SK-N-SH treated with all-trans-retinoic acid at 6 μM for 48 hours (cell line): ENCODE measurements at places on chromosomes 1 and 21.

- no peak for ATAC-seq
These were observed 110.7 kb downstream of the SIPA1L2 start for GRCh38 chr1:232519186-232519585.

- ATAC-seq: no peak
These were observed 71.0 kb downstream of the PDE9A start for GRCh38 chr21:42724226-42724920.

DNA sequence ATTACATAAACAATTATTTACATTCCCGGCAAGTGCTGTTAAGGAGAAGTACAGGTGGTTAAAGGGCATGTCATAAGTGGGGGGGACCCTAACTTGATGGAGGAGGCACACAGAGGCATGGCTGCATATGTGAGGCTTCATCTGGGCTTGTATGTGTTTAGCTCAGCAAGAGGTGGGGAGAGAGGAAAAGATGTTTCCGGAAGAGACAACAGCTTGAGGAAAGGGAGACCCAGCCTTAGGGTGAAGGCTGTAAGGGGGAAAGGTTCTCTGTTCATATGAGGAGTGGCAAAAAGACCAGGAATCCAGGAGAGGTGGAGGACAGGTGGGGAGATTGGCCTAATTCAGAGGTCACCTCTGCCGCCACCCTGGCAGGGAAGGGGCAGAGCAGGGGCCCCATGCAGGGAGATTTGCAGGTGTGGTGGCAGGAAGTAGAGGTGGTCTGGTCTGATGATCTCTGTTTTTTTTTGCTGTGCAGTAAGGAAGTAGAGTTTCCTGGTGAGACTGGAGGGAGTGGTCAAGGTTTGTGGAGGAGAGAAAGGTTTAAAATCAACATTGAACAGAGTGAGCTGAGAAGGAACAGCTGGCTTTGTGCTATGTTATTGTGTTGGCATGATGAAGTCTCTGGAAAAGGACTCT, 9.0 kb downstream of the TRAF5 start:
- no peak for ATAC-seq

GRCh38 chr1:4585216-4585615, 69.2 kb upstream of the AJAP1 start:
- ATAC-seq: no peak

DNA sequence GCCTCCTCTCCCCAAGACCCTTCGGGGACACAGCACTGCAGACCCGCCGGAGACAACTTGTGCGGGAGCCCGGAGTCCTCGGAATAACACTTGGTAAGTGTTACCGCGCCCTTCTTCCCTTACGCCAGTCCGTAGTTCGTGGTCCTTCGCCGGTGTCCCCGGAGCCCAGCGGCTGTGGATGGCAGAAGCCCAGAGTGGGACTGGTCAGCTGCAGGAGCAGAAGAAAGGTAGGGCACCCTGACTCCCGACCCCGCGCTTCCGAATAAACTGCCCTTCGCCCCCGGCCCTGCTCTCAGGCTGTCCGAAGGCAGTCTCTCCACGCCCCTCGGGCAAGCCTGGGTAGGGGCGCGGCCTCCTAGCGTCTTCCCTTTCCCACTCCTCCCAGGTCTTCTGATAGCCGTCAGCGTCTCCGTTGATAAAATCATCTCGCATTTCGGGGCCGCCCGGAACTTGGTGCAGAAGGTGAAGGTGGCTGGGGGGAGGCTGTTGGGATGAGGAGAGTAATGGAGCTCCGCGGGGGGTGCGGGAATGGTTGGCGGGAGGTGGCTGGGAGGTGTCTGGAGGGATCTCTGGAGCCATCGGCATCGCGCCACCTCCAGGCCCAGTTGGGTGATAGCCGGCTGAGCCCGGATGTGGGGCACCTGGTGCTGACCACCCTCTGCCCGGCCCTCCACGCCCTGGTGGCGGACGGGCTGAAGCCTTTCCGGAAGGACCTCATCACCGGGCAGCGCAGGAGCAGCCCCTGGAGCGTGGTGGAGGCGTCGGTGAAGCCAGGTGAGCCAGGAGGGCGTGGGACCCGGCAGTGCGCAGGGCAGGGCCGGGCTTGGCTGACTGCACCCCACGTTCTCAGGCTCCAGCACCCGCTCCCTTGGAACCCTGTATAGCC, 4.3 kb downstream of the RUSC1 start:
- peak; percentile 19 for ATAC-seq

DNA sequence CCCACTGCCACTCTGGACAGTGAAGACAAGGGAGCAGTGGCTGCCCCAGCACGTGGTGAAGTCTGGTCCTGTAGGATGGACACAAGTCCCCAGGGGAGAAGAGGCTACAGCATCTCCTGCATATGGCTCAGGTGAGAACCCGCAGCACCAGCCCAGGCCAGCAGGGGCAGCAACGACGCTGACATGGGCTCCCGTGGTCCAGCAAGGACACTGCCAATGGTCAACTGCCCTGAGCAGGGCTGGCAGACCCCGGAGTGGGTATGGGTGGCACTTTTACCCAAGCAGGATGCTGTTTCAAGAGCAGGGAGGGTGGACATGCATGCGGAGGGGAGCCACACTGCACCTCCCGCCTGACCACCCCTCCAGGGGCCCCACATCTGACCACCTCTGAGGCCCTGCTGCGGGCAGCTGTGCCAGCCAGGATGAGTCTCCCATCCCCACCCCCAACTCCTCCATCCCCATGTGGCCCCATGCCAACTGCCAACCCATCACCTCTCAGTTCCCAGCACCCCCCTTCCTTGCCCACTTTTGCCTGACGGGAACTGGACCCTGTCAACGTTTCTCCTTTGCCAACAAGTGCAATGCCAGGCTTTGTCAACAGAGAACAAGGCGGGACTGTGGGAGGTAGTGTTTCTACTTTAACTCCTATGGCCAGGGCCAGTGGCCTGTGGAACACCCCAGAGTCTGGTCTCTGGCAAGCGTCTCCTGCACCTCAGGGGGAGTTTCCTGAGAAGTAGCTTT, 8.6 kb downstream of the MORN1 start:
- peak; percentile 65 for ATAC-seq

DNA sequence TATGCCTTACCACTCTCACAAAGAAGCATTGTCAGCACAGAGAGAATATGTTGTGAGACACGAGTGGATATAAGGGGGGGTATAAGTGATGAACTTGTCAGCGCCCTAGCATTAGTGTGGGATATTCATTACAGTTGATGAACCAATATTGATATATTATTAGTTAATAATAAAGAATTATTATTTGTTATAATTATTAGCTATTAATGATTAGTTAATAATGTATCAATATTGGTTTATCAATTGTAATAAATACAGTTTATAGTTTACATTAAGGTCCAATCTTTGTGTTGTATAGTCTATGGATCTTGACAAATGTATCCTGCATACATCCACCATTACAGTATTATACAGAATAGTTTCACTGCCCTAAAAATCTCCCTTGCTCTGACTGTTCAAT, 120.2 kb upstream of the NCAM2 start:
- no peak for ATAC-seq

DNA sequence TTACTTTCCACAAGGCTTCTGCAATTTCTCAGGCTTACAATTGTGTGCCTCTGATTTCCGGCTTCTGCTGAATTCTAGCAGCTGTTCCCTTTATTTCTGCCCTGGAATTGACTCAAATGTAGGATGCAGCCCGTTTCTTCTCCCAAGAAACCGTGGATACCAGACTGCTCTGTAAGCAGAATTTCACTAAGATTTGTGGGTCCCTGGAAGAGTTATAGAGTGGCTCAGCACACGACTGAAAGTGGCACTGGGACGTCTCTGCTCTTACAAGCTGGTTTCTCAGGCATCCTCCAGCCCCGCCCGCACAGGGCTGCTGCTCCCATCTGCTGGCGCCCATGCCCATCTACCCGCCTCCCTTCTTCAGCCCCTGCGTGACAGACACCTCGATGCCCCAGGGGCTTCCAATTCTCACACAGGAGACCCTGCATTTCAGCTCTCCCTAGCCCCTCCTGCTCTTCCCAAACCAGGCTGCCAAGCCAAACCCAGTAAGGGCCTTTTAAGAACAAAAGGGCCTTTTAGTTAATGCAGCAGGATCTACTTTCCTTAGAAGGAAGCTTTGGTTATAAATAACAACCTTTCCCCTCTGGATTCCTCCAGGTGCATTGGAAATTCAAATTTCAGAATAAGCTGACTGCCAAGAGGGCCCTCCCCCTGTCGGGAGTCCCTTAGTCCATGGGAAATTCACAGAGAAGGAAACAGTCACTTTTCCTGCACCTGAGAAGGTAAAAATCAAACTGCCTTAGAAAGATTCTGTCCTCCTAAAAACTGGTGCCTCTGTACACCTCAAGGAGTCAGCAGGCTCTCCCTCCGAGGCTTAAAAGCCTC, 45.4 kb upstream of the TENT5B start:
- ATAC-seq: peak; percentile 44; the same call in 2 of the 3 replicates

DNA sequence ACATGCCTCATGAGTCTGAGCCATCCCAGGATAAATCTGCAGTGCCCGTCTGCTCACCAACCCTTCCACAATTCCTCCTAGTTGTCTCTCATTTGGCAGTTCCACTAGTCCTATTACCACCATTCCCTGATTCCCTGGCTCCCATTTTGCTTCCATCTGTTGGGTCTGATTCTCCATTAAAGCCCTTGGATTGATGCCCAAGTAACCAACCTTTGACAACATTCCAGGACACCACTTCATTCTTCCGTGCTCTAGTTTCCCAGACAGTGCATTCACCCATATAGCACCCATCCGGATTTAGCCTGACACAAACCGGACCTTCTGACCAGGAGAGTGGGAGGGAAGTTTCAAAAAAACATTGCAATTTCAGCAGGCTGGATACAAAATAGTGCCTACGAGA, 189.4 kb upstream of the PALMD start:
- ATAC-seq: peak; percentile 15

DNA sequence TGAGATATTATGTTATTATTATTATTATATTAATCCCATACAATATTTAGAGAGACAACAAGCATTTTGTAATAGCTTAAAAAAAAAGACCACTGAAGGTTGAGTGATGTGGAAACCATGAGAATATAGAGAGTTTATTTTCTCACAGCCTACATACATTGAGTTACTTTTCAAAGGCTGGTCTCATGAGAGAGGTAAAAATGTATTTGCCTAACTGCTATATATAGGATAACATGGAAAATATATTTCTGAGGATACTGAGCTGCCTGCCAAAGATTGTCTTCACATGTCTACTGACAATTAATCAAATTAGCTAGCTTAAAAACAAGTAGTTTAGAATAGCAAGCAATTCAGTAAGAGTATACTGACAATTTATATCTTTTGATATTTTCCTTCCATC, 192.2 kb upstream of the NRIP1 start:
- ATAC-seq: no peak

- no peak for ATAC-seq
These were observed 59.0 kb upstream of the TINAGL1 start for GRCh38 chr1:31517301-31517700.

GRCh38 chr21:44765231-44766013, 36.2 kb downstream of the UBE2G2 start:
- peak; percentile 33 for ATAC-seq

DNA sequence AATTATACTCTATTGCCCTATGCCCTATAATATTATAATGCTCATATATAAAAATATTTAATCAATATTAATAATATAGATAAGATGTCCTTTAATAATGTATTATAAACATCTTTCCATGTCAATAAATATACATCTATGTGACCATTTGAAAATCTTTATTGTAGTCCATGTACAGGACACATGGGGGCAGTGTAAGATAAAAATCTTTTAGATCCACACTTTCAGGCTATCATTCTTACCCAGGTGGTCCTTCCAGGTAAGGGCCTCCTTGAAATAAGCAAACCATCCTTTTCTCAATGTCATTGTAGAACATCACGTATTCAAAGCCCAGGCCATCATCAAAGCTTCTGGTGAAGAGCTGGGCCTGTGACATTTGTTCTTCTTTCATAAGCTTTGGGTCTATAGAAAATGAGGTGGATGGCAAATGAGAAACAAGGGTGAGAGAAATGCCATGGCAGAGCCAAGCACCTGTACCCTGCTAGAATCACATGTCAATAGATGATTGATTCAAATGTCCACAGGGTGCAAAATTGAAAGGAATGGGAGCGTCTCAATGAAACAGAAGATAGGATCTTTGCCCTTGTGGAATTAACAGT, 20.2 kb downstream of the THEM4 start:
- ATAC-seq: peak; percentile 76
